ENCODE measurements at places on chromosomes 5 and 9.

GRCh38 chr5:60521376-60522291, 178.3 kb downstream of the DEPDC1B start:
- no peak for DNase-seq

- no peak for DNase-seq
These were observed 2.3 kb downstream of the TGFBI start for GRCh38 chr5:136030956-136031611.

- DNase-seq = no peak
These were observed 4.7 kb upstream of the PSMB7 start for GRCh38 chr9:124419832-124420489.

GRCh38 chr9:130583271-130583670, 3.9 kb downstream of the FUBP3 start:
- DNase-seq = no peak

DNA sequence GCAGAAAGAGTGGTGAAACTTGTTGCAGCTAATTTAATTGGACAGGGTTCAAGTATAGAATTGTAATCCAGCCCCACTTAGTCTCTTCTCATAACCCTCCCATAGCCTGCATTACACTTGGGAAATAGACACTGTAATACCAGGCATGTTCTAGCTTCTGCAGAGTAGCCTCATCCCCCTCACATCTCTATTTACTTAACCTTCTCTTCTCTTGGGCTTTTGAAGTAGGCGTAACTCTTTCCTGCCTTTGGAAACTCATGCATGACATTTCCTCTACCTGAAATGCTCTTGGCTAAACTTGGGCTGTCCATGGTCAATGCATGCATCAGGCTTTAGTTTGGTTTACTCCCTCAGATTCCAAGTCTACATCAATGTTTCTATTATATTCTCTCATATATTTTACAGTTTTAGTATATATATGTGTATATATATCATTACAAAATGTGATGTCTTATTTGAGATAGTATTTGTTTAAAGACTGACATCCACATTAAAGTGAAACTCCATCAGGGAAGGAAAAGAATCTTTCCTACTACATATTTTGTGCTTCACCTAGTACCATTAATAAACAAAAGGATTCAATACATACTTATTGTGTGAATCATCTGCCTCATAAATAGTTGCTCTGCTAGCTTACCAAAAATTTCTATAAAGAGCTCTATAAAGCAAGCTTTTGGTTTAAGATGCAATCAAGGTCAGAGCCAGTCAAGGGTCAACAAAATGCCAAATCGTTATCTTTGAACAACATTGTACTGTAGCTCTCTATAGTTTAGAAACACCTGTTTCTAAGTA, 1158.0 kb downstream of the MAT2B start:
- DNase-seq = no peak

GRCh38 chr9:81492710-81493447, 196.5 kb downstream of the TLE1 start:
- no peak for DNase-seq

DNA sequence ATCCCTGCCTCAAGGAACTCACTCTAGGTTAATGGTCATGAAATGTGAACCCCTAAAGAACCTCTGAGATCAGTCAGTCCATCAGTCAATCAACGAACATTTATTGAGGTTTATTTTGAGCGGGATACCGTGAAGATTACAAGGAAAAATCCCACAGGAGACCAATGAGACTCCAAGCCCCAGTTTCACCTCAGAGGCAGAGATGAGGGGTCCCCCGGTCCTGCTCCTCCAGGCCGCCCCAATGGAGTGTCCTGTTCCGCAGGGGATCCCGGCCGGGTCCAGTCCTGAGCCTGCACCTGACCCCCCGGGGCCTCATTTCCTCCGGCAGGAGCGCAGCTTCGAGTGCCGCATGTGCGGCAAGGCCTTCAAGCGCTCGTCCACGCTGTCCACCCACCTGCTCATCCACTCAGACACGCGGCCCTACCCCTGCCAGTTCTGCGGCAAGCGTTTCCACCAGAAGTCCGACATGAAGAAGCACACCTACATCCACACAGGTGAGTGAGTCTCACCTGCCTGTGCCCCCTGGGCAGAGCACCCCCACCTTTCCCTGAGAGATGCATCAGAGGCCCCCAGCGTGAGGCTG, 11.0 kb downstream of the GFI1B start:
- DNase-seq = no peak

- DNase-seq = no peak
These were observed 113.5 kb downstream of the FEM1C start for GRCh38 chr5:115431116-115431515.

GRCh38 chr5:102857076-102857818, 102.1 kb downstream of the PAM start:
- no peak for DNase-seq

DNA sequence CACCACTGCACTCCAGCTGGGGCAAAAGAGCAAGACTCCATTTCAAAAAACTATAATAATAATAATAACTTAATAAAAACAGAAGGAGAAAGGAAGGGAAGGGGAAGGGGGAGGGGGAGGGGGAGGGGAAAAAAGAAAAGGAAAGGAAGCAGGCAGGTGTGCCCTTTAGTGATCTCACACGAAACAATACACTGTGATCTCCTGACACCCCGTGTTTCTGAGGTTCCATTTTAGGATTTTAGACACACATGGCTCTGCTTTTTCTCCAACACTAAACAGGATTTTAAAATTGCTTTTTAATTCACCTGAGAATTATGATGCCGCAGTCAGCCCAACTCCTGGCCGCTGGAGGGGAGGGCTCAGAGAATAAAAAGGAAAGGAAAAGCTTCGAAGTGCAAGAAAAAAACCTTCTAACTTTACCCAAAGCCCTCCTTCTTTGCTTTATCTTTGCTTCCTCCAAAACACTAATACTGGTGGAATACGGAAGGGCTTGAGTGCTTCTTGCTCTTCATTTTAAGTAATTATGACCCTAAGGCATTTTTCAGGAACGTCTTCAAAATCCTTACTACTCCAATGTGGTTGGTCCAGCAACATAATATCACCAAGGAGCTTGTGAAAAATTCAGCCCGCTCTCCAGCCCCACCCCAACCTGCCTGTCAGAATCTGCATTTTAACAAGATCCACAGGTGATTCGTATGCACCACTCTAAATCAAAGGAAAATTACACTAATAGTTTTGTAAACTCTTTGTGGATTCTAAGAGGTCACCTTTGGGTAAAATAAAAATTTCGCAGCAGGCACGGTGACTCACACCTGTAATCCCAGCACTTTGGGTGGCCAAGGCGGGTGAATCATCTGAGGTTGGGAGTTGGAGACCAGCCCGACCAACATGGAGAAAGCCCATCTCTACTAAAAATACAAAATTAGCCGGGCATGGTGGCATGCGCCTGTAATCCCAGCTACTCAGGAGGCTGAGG, 66.0 kb downstream of the MYO10 start:
- DNase-seq = no peak

DNA sequence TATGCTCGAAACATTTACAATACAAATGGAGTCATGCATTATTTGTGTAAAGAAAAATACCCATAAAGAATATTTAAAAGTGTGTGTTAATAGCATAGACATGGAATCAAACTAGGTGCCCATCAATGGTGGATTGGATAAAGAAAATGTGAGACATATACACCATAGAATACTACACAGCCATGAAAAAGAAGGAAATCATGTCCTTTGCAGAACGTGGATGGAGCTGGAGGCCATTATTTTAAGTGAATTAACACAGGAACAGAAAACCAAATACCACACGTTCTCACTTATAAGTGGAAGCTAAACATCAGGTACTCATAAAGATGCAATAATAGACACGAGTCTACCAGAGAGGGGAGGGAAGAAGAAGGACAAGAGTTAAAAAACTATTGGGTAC, 22.8 kb downstream of the SMIM23 start:
- DNase-seq = no peak

GRCh38 chr5:139180850-139181249, 17.3 kb downstream of the SIL1 start:
- no peak for DNase-seq

DNA sequence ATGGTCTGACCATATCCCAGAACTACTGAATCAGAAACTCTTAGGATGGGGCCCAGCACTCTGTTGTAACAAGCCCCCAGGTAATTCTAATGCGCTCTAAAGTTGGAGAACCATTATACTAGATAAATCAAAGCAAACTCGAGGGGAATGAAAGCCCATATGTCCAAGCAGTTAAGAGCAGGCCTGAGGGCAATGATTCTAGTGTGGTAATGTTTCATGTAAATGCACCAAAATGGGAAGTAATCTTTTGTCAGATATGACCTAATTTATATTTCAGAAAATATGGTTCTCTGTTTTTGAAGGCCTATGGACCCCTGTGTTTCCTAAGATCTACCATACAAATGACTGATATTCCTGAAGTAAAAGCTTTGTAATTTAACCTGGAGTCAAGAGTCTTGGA, 108.0 kb upstream of the PTGER4 start:
- no peak for DNase-seq

DNA sequence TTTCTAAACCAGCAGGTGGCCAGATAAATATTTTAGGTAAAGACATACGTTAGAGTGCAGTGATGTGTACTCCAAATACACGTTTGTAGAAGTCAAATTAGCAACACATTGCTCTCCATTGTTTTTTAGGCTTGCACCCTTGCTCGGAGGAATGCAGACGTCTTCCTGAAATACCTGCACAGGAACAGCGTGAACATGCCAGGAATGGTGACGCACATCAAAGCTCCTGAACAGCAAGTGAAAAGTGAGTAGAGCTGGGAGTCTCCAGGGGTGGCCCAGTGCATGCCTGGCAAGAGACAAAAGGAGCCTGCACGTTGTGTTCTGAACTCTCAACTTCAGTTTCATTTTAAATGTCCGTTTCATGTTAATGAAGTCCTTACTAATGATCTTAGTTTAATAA, 207.5 kb upstream of the OTULINL start:
- no peak for DNase-seq

GRCh38 chr9:70125621-70126263, 82.1 kb downstream of the MAMDC2 start:
- DNase-seq = no peak
